ENCODE measurements at places on chromosomes 3 and 15.

DNA sequence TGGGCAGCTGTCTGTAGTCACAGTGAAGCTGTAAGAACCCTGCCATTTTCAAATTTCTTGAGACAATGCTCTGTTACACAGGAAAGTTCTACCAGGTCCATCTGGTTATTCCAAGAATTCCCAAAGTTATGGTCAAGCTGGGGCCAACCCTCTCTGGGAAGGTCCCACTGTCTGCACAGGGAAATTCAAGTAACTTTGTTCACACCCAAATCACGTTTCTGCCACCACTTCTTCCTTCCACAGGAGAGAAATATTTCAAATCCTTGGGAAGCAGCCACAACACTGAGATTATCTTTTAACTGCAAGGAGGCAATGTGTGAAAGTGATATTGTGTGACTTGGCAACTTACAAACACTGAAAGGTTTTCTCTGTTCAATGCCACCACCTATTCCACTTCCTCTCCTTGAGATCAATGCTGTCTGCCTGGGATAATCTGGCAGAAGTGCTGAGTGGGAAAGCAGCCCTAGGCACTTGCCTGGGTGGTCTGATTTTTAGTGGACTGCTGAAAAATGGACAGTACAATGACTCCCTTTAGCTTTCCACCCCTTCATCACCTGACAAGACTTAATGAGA is 5.6 kb downstream of the SCAMP2 start:
- DNase-seq, result no peak

DNA sequence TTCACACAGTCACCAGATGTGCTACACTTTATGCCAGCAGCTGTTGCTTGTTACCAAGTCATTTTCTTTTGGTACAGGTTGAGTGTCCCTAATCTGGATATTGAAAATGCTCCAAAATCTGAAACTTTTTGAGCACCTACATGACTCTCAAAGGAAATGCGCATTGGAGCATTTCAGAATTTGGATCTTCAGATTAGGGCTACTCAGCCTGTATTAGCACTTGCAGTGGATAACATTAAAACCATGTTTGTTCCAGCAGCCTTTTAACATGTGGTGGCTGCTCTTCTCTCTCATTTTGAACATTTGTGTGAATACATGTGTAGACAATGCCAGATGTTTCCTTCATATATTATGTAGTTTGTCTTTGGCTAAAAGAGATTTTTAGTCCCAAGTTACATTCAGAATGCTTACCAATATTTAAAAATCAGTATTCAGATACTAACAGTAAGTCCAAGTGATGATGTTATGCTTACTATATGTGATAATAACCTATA is 230.9 kb upstream of the UBE2E1 start:
- no peak for DNase-seq

GRCh38 chr15:33888176-33888575 is 80.1 kb upstream of the CHRM5 start:
- no peak for DNase-seq

DNA sequence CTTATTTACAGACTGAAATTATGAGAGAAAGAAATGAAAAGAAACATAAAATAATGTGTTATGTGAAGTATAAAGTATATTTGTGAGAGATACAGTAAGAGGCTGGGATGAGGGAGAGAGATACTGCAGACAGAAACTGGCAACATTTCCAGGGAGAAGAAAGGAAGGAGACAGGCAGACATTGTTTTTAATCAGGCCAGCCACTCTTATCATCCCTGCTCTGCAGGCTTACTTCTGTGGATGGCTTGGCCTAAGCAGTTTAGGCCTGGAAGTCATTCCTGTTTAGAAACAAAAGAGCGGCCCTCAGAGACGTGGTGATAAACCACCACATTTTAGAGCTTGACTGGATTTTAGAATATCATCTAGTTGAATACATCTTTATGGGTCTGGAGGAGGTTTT is 12.4 kb downstream of the PCCB start:
- DNase-seq, result no peak

DNA sequence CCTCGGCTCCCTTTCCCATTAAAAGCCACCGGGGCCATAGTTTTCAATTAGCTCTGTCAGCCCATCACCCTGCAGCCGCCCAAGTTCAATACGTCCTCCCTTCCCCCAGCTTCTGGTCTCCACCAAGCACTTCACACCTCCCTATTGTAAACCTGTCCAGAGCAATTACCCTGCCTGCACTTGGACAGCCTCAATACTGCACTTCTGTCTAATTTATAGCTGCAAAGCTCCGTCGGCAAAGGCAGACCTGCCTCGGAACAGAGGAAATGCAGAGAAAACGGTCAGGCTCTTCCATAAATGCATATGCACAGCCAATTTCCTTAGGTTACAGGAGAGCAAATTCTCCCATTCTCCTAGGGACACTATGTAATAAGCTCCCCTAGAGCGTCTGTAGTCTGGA is 21.9 kb downstream of the LRIG1 start:
- no peak for DNase-seq

GRCh38 chr3:67462187-67462586 is 192.2 kb downstream of the SUCLG2 start:
- no peak for DNase-seq

GRCh38 chr3:131619821-131620220 is 117.0 kb upstream of the MRPL3 start:
- no peak for DNase-seq

GRCh38 chr15:85164841-85165466 is 183.3 kb downstream of the PDE8A start:
- DNase-seq, result no peak

Data from Ammon's horn (tissue), 1 donor.